ENCODE measurements at places on chromosomes 4 and X.

DNA sequence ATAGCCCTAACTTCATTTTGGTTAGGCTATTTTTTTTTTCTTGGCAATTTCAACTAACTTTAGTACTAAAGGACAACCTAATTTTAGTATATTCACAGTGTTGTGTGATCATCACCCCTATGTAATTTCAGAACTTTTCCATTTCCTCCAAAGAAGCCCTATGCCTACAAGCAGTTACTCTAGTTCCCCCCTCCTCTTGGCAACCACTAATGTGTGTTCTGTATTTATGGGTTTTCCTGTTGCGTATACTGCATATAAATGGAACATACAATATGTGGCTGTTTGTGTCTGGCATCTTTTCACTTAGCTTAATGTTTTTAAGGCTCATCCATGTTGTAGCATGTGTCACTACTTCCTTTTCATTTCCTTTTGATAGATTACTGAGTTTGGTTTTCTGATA, 57.6 kb downstream of the N4BP2 start:
- no peak for DNase-seq

DNA sequence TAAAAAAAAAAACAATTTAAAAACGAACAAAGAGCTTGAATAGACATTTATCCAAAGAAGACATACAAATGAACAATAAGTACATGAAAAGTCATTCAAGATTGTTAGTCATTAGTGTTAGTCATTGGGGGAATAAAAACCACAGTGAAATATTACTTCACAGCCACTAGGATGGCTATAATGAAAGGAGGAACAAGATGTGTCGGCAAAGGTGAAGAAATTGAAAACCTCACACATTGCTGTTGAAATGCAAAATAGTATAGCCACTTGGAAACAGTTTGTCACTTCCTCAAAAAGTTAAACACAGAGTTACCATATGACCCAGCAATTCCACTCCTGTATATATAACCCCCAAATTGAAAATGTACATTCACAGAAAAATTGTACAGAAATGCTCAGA, 45.2 kb upstream of the SLC39A8 start:
- no peak for DNase-seq

GRCh38 chr4:182235021-182235795, 8.0 kb upstream of the TENM3 start:
- no peak for DNase-seq

GRCh38 chrX:151970661-151971060, 3.8 kb downstream of the GABRE start:
- no peak for DNase-seq

- no peak for DNase-seq
Measured at GRCh38 chr4:173343832-173344397, 9.8 kb upstream of the HMGB2 start.

GRCh38 chrX:72713130-72713529, 976 bp downstream of the PHKA1 start:
- DNase-seq, result no peak

GRCh38 chrX:6674734-6675133, 139.8 kb upstream of the VCX3A start:
- no peak for DNase-seq

GRCh38 chrX:18886344-18887161, 97.4 kb downstream of the PHKA2 start:
- DNase-seq, result peak; percentile 83

DNA sequence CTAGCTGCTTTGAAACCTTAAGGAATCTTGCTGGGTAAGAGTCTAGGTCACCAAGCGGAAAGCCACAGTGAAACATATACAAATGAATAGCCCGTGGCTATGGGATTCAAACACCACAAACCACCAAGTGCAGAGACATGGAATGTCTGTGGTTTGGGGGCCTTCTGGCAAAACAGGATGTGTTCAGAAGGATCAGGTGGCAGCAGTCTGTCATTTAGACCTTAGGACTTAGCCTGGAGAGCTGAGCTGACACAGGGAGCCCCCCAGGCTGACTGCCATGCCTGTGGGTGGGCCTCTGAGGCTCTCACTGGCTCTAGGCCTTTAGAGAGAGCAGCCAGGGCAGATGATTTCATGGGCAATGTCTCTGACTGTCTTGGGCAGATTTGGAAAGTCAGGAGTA, 225.6 kb downstream of the FBXW7 start:
- DNase-seq, result no peak

DNA sequence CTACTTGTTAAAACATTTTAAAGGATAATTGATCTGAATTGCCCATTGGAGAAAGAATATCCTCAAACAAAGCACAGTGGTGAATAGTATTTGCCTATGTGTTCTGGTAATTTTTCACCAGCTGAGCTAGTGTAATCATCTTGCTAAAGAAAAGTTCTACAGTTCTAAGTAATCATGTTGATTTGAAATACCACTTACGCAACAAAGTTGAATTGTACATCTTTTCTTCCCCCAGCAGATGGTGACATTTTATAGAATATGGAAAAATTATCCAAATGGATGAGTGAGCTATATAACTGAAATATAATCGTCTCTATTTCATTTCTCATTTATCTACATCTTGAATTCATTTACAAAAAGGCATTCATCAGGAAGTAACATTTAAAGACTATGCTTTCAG, 9.7 kb upstream of the ZNF674 start:
- no peak for DNase-seq

- DNase-seq, result no peak
Measured at GRCh38 chr4:13989501-13989900, 362.0 kb upstream of the BOD1L1 start.

DNA sequence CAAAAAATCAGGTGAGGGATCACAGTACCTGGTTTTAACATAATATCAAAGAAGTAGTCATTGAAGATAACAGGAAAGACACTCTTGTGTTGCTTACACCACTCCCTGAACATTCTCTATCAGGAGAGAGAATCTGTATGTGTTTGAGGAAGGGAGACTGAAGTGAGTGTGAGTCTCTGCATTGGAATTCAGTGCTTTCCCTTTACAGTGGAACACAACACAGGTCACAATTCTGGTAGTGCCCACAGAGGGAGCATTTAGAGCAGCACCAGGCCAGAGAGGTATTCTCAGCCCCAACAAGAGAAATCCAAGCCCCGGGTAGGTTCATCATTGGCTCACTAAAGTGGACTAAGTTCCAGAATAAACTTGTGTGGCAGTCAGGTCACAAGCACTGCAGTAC, 64.7 kb upstream of the UBQLN2 start:
- no peak for DNase-seq

DNA sequence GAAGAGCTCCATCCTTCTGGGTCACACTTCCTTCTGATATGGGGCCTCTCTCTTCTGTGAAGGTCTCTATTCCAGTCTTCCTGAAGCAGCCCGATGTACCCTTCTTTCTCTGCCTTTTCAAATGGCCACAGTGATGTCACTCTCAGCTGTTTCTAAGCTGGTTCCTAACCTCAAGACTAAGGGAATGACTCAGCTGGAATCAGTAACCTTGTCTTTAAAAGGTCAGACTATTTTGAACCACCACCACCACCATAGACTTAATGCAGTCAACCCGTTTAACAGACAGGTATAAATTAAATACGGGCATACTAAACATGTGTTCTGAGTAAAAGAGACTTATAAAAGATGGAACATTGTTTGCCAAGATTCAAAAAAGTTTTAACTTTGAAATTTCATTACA, 121.0 kb downstream of the PPA2 start:
- DNase-seq, result no peak

GRCh38 chr4:185364886-185365285, 30.8 kb downstream of the LRP2BP start:
- DNase-seq, result no peak

- no peak for DNase-seq
Measured at GRCh38 chr4:152673489-152673888, 6.3 kb downstream of the TMEM154 start.

DNA sequence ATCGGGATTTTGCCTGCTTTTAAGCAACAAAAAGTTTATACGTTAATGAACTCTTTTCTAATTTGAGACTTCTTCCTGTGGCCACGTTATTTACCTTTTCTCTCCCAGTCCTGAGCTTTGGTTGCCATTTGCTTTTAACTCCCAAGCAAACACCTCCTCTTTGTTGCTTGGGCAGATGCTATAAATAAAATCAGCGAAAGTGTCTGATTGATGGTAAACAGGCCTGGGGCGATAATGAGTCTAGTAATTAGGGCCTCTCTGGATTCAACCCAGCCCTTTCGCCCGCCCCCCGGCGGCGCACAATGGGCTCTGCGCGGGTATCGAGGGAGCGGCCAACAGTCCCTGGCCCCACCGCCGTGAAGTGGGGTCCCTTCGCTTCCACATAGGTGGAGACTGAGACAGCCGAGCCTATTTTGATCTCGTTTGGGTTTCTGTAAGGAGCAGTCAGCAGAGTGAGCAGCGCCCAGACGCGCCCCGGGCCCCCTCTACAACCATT, 790 bp downstream of the CLGN start:
- DNase-seq, result no peak

- DNase-seq, result no peak
Measured at GRCh38 chrX:30610026-30610425, 32.5 kb upstream of the TASL start.

- peak; percentile 60 for DNase-seq
Measured at GRCh38 chrX:152895724-152896420, 2.0 kb upstream of the ZNF185 start.

DNA sequence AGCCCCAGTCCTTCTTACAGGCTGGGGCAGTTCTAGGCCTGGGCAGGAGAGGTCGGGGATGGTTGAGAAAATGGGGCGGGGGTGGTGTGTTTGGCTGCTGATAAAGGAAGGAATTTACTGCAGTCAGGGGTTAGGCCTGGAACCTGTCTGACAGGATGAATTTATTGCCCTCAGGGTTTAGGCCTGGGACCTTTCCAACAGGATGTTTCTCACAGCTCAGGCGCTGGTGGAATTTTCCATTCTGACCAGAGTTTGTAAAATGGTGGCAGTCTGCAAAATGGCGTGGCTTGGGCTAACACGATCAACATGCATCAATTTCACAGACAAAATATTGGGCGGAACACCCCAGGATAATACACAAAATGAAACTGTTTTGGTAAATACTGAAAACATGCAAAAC, 83.5 kb upstream of the SPIN4 start:
- DNase-seq, result peak; percentile 40

DNA sequence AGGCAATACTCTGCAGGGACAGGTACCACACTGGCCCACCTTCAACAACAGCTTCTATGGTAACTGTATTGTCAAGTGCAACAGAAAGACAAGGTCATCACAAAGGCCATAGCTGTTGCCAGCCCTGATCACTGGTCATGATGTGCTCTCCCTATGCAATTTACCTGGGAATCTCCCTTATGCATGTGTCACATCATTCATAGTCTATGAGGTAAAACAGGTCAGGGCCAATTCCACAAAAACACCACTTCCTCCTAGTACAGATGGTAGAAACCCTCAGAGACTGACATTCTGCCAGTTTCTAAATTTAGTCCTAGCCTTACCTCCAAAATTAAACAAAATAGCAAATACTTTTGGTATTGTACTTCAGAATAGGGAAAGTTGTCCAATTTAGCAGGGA, 132.8 kb downstream of the MGST2 start:
- no peak for DNase-seq

GRCh38 chr4:89108091-89108490, 3.2 kb upstream of the TIGD2 start:
- no peak for DNase-seq

DNA sequence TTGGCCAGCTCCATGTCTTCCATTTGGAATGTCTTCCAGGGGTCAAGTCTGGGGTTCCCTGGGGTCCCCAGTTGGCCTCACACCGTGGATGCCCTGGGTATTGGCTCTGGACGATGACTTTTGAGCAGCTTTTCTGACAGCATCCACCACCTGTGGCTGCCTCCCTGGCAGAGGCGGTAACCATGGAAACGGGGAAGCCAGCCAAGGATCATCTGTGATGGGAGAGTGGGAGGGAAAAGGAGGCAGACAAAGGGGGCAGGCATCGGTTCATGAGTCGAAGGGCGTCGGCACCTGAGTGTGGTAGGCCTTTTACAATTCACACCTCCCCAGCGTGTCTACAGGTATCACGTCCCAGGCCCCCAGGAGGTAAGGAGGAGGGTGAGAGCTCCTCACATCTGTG, 152.2 kb downstream of the ASMT start:
- no peak for DNase-seq

DNA sequence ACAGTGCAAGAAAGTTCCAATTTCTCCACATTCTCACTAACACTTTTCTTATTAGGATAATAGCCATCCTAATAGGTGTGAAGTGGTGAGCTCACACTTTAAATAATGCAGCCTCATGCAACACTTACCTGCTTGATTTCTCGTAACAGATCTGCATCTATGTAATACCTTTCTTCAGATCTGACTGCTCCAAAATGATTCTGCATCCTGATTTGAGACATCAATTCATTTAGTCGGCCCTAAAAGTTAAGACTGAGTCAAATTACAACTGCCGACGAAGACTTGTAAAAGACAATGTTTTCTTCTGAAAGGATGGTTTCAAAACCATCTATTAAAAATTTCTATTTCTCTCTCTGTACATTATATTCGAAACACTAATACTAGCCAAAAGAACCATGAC, 30.7 kb downstream of the NUP54 start:
- DNase-seq, result no peak

- no peak for DNase-seq
Measured at GRCh38 chr4:150012851-150013360, 65.3 kb upstream of the DCLK2 start.

DNA sequence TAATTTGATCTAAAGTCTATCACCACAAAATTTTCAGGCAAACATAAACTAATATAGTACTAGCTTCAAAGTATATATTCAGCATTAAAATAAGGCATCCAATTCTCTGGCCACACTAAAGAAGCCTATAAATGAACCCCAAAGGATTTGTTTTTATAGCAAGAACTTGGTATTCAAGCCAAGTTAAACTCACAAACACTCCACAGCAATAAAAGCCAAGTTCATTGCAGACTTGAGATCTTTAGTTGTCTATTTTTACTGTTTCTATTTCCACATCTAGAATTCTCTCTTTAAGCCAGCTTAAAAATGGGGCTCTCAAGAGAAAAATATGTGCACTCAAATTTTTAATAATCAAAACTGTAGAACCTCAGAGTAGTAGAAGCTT, 51.1 kb downstream of the WDFY3 start:
- DNase-seq, result no peak

DNA sequence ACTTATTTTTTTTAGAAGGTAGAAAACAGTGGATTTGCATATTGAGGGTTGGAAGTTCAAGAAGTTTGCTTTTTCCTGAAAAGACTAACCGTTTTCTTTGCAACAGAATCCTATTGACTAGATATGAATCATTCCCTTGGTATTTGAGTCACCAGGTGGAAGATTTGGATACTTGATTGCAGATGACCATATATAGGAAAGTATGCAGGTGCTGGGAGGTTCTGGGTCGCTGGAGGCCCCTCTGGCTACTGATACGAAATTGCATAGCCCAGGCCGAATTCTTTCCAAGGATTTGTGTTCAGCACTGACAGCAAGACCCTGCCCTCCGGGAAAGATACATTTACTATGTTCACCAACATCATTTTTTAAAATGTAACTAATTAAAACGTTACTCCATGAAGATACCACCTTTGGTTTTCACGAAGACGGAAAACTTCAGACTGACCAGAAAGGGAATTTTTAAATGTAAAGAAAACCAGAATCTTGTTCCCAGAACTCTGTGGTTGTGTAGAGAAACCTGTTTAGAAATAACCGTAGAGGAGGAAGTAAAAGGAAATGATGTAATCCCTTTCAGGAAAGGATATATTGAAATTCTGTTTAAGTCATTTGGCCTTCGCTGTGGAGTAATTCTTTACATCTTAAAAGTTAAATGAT, 946 bp downstream of the ANXA3 start:
- peak; percentile 51 for DNase-seq

Measured in prostate gland (tissue), 2 donors.